ENCODE measurements at places on chromosomes 16 and 17. TPM values are rescaled to one million over a fixed set of nuclear protein-coding genes. Genes with fewer than 3 reads are reported as not detected.
A peak's percentile ranks its signal among the peaks of the same experiment; 100 is the strongest.

DNA sequence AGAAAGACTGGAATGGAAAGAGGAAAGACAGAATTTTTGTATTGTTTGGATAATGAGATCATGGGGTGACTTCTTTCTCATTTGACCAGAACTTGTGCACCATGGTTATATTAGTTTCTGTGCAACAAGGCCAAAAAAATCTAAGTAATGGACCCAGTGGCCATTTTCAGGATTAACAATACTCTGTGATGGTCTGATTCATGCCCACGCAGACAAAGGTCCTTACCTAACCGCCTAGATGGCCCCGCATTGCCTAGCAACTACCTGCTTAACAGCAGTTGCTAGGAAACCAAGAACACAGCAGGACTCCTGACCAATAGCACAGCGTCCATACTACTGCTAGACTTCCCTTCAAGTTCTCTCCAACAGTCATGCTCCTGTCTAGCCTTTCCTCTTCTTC, 22.4 kb downstream of the MIS12 start:
- DNase-seq, result no peak

DNA sequence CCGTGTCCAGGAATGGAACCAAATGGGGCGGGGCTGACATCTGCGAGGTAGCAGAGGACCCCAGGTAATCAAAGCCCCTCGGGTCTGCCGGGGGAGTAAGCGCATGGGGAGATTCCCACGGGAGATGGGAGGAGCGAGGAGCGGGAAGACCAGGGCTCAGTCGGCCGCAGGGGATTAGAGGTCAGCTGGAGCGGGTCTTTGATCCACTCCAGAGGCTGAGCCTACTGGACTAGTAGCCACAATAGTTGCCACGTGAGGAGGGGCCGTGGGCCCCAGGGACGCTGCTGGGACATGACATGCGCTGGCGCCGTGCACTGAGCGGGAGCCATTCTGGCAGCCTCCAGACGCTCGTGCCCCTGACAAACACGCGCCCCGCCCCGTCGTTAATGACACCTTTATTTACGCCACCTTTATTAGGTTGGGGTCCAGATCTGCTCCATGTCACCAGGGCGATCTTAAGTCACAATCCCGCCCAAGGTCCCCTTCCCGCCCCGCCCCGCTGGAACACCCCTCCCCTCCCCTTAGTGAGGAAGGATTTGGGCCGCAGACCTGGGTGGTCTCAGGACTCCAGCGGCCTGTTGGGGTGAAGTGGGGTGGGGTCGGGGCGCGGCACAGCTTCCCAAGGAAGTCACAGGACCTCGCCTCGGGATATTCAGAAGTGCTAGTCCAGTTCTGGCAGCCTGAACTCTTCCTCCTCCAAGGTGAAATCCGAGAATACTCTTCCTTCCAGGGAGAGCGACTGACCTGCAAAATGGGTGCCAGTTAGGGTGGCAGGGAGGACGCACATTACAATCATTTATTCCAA, 15.0 kb downstream of the PPY start:
- no peak for DNase-seq

GRCh38 chr17:75588596-75589011, 1.0 kb downstream of the MYO15B start:
- DNase-seq, result no peak

- no peak for DNase-seq
Measured at GRCh38 chr17:9241774-9242496, 220.6 kb downstream of the NTN1 start.

DNA sequence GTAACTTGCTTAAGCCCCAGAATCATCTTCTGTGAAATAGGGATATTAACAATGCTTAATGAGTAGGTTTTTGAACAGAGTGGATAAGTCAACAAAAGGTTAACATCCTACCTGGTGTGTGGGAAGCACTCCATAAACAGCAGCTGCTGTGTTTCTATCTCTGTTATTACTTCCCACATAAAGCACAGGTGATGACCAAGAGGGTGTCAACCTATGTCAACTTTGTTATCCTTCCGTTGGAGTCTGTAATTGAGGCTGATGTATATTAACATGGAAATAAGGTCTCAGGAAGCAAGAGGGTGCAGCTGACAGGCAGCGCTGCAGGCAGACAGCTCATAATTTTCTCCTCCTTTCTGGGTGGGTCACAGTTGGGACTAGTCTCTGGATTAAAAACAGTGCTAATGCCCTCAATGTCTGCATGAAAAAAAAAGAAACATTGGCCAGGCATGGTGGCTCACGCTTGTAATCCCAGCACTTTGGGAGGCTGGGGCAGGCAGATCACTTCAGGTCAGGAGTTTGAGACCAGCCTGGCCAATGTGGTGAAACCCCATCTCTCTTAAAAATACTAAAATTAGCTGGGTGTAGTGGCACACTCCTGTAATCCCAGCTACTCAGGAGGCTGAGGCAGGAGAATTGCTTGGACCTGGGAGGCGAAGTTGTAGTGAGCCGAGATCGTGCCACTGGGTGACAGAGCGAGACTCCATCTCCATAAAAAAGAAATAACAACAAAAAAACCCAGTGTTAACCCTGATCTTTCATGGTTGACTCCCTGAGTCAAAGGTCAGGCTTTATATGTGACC, 269.6 kb downstream of the SNX29 start:
- no peak for DNase-seq

DNA sequence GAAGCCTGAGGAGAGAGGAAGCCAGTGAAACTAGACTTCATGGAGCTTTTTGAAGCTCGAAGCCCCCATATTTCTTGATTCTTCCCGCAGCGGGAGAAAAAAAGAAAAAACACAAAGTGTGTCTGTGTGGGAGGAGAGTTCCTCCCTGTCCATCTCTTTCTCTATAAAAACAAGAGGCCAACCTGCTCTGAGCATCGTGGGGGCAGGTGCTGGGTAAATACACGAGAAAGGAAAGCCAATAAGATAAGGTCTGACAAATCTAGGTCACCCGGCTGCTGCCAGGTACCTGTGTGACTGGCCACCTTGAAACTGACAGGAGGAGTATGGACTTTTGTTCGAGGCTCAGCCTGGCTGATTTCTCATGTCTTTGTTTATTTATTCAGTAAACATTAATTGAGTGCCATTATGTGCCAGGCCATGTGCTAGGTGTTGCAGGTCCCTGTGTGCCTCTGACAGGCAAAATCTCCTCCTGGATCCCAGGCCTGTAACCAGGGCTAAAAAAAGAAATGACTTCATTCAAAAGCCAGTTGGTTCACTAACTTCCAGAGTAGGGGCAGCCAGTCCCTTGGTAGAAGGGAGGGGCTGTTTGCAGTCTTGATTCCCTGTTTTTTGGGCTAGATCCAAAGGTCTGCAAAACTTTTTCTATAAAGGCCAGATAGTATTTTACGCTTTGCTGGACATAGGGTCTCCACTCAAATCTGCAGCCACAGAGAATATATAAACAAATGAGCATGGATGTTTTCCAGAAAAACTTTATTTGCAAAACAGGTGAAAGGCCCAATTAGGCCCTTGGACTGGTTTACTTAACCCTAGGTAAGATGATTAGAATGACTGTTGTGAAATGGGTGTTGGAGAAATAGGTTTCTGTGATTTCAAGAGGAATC, 35.6 kb downstream of the YPEL2 start:
- DNase-seq, result no peak

- DNase-seq, result no peak
Measured at GRCh38 chr16:12500771-12501170, 302.9 kb downstream of the CPPED1 start.

- DNase-seq, result no peak
Measured at GRCh38 chr16:58684001-58684353, 593 bp downstream of the SLC38A7 start.

DNA sequence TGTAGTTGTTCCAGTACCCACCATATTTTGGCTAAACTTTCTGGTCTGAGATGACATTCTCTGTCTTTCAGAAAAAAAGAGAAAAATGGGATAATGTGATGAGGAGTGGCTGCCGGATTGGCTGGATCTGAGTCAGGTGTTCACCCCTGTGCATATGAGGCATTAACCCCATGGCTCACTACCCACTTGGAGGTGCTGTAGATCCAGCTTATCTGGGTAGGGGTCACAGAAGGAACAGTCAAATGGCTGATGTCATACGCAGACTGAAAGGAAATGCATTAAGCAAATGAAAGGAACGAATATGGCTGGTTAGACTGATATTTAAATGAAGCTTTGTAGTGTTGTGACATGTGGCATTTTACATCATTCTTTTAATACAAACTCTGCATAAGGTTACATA, 17.3 kb downstream of the MAP2K6 start:
- no peak for DNase-seq

- no peak for DNase-seq
Measured at GRCh38 chr17:67836205-67836987, 11.1 kb downstream of the BPTF start.

DNA sequence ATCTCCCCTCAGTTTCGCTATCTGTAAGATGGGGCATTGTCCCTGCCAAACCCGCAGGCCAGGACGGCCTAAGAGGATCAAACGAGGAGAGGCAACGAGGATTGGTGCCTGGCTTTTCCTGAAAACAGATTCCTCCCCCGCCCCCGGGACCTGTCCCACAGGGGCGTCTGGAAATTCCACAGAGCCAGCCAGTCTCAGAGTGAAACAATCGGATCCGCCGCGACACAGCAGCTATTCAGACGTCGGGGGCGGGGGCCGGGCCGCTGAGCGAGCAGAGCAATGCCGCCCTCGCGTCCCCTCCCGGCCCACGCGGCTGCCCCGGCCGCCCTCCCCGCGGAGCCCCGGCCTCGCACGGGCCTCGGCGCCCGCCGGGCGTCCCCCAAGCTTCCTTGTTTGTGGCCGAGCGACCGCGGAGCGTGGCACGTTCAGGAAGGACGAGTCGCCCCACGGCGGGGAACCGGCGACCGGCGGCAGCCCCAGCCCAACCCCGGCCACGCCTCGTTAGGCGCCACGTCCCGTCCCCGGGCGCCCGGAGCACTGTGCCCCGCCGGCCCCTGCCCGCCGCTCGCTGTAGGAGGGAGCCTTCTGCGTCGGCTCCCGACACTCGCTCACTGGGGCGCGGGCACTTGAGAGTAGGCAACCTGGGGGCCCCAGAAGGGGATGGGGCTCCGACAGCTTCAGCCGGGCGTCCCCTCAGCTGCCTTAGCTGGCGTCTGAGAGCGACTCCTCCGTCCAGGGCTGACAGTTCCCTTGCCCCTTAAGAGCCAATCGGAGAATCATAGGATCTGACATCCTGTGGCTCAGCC, 29.6 kb upstream of the PHOSPHO1 start:
- no peak for DNase-seq

DNA sequence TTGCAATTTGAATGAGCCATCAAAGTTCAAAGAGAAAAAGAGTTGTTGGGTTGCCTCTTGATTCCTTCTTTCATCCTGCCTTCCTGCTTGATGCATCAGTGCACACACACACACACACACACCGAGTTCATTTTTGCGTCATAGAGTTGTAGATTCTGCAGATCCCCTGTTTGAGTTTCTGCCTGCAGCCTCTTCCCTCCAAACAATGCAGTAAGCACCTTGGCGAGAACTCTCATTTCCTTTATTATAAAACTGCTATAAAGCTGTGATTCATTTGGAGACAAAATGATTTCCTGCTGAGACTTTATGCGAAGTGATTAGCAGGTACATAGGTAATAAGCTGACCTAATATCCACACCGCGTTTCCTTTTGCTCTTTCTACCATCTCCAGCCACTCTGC, 26.7 kb downstream of the DNAH9 start:
- no peak for DNase-seq

- DNase-seq, result no peak
Measured at GRCh38 chr17:75604034-75604695, 16.6 kb downstream of the MYO15B start.

GRCh38 chr17:63171428-63172393, 205.7 kb downstream of the TANC2 start:
- DNase-seq, result no peak

DNA sequence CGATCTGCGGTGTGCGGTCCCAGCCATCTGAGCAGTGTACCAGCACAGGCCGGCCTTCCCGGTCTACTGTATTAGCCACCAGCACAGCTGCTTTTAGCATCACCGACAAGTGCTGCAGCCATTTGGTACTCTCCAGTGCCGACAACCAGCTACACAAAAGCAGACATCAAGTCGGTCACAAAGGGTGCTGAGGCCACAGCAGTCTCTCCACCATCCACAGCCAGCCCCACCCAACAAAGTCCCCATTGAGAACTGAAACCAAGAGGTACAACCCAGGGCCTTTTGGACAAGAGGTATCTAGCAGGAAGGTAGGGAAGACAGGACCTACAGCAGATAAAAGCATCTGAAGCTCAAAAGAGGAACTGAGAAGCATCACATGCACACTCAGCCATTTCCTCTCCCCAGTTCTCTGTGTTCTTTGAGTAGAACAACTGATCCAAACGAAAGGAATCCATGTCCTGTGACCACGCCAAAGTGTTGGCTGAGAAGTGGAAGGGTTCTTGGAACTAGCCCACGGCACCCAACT, 9.5 kb downstream of the MTMR4 start:
- no peak for DNase-seq

DNA sequence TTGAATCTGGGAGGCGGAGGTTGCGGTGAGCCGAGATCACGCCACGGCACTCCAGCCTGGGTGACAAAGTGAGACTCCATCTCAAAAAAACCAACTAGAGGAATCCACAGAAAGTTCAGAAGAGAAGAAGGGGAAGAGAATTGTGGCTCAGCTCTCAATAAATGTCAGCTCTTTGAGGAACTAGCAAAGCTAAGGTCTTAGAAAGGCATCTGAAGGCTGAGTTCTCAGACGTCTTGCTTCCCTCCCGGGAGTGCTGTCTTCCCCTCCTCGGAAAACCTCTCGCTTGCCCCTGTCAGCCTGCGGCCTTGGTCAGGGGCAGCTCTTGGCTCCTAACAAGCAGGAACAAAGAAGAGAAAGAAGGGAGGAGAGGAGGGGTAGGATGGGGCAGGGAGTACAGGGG, 5.3 kb downstream of the SHPK start:
- DNase-seq, result no peak

GRCh38 chr17:74749279-74750038, 1.0 kb downstream of the NHERF1 start:
- no peak for DNase-seq

GRCh38 chr16:30372725-30373124, 1.9 kb upstream of the MYL11 start:
- no peak for DNase-seq

- DNase-seq, result peak; percentile 57
Measured at GRCh38 chr17:48438516-48439061, 8.6 kb upstream of the SKAP1 start.

The ABI3 gene
- 8.9 TPM for total RNA-seq

The TANC2 gene
- total RNA-seq, result 15.0 TPM

The TM4SF5 gene
- total RNA-seq, result not detected

The LRRC46 gene
- total RNA-seq, result not detected

The CDK5R1 gene
- total RNA-seq, result 0.42 TPM

The RCVRN gene
- not detected for total RNA-seq

The TAT gene
- total RNA-seq, result not detected

The KCNAB3 gene
- total RNA-seq, result 0.23 TPM

The TRAP1 gene
- total RNA-seq, result 49.5 TPM

The KRTAP9-8 gene
- not detected for total RNA-seq

The CPNE7 gene
- 1.7 TPM for total RNA-seq

The PSMC5 gene
- total RNA-seq, result 89.7 TPM

The MPP2 gene
- total RNA-seq, result 15.3 TPM

The DECR2 gene
- 11.8 TPM for total RNA-seq

The SLC43A2 gene
- 20.0 TPM for total RNA-seq

The ANKFN1 gene
- not detected for total RNA-seq
